SK-N-SH (cell line): ENCODE measurements at places on chromosomes 13 and 19. TPM values are rescaled to one million over a fixed set of nuclear protein-coding genes. Genes with fewer than 3 reads are reported as not detected.

- peaks cover 12% of the 10 kb centered on the region for H3K4me1 ChIP-seq
- DNase-seq = no peak
- H3K4me3 ChIP-seq = no peak overlapping the region
- H3K36me3 ChIP-seq = no peaks in the 10 kb centered on the region
- H3K27ac ChIP-seq = no peak overlapping the region
Observed at GRCh38 chr19:55553217-55554182, 8.2 kb upstream of the SBK3 start.

GPI gene
- polyA plus RNA-seq = 82.7 and 144 TPM in 2 replicates

ZNF57 gene
- polyA plus RNA-seq = 2.1 and 3.2 TPM in 2 replicates

- no peak overlapping the region for H3K4me3 ChIP-seq
- no peaks in the 10 kb centered on the region for H3K36me3 ChIP-seq
- DNase-seq = no peak
- H3K27ac ChIP-seq = peak overlapping the region; percentile 85
- no peaks in the 10 kb centered on the region for H3K27me3 ChIP-seq
- peaks cover 18% of the 10 kb centered on the region for H3K4me1 ChIP-seq
Observed at GRCh38 chr13:74305876-74306275, 171.7 kb upstream of the KLF12 start.

SHFL gene
- 36.6 and 43.2 TPM in 2 replicates for polyA plus RNA-seq

- no peak for DNase-seq
- no peak overlapping the region for H3K27ac ChIP-seq
- no peak overlapping the region for H3K4me3 ChIP-seq
- H3K4me1 ChIP-seq = no peaks in the 10 kb centered on the region
Observed at GRCh38 chr19:3478409-3479176, 1.7 kb downstream of the SMIM24 start.

- H3K4me3 ChIP-seq = no peak overlapping the region
- no peak overlapping the region for H3K27ac ChIP-seq
- H3K4me1 ChIP-seq = no peaks in the 10 kb centered on the region
- no peak for DNase-seq
Observed at GRCh38 chr13:56670563-56670962, 470.2 kb upstream of the PRR20A start.

- H3K27me3 ChIP-seq = no peaks in the 10 kb centered on the region
- DNase-seq = no peak
- no peak overlapping the region for H3K27ac ChIP-seq
- H3K4me1 ChIP-seq = no peaks in the 10 kb centered on the region
- no peak overlapping the region for H3K4me3 ChIP-seq
Observed at GRCh38 chr13:22893204-22893603, 287.6 kb upstream of the SGCG start.
